ENCODE measurements at places on chromosomes 5 and 9.

DNA sequence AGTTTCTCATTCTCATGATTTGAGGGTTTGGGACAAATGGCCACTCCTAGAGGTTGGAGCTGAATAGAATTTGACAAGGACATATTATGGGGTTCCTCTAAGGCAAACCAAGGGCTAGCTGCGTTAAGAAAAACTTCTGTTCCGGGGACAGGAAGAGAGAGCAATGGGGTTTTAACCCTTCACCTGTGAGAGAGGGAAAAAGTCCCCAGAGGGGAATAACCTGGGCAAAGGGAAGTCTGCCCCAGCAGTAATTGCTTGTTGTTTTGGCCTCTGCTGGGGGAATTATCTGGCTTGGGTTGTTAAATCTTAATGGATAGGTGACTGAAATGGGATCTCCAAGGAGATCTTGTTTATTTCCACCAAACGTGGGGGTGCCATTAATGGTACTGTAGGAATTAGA lies 110.1 kb upstream of the MOCS2 start:
- DNase-seq = no peak

DNA sequence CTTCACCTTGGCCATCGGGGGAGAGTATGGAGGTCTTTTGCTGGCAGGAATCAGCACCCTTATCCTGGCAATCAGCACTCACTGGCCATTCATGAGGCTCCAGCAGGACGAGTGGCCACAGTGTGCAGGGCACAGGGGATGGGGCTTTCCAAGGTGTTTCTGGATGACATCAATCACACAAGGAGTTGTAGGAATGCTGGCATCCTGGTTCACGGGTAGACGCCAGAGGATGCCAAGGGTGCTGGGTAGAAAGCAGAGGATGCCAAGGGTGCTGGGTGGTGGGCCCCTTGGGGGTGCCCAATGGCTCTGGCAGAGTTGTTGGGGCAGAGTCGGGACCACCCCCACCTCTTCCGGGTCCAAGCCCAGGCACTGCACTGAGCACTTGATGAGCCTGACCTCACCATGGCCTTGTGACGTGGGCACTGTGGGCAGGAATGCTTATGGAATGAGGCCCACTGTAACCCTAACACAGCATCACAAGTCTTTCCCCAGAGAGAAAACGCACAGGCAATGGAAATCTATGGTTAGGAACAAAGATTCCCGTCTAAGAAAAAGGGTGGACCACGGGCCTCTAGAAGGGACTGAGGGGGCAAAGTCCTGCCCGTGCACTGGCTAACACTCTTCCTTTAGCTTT lies 29.1 kb downstream of the CEL start:
- no peak for DNase-seq

- peak; percentile 60 for DNase-seq
These were observed 4.1 kb upstream of the AMBP start for GRCh38 chr9:114082017-114082762.

GRCh38 chr9:113525831-113526230 lies 62.3 kb downstream of the RGS3 start:
- DNase-seq = no peak

GRCh38 chr5:90930756-90931431 lies 372.3 kb downstream of the ADGRV1 start:
- DNase-seq = no peak

DNA sequence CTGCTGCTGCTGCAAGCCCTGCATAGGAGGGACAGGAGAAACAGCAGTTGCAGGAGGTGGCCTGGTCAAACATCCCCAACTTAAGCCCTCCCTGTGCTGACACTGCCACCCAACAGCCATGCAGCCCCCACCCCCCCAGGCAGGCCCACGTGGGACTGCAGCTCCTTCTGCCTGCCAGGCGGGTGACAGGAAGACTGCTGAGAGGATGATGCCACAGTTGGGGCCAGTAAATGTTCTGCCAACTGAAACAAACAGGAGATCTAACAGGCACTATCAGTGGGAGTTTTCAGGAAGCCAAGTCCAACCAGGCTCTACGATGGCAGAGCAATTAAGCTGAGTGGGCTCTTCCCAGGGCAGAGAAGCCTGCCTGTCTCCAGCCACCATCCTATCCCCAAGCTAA lies 31.1 kb downstream of the DIRAS2 start:
- no peak for DNase-seq

GRCh38 chr5:74579215-74579614 lies 61.3 kb downstream of the ENC1 start:
- peak; percentile 7 for DNase-seq

DNA sequence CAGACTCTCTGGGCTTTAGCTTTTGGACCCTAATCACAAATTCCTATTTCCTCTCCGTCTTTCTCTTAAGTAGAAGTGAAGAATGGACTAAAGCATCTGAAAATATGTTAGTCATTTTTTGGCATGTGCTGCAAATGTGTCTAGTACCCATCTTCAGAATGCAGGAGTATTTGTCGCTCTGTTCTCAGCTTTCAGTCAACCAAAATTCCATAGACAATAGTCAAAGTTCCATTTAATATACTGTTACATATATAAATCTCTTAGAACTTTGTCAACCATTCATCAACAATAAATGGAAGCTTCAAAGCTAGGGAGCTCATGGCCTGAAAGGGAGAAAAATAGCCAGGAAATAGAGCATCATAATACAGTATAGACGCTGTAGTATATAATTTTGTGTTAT lies 509.4 kb downstream of the BNC2 start:
- no peak for DNase-seq

DNA sequence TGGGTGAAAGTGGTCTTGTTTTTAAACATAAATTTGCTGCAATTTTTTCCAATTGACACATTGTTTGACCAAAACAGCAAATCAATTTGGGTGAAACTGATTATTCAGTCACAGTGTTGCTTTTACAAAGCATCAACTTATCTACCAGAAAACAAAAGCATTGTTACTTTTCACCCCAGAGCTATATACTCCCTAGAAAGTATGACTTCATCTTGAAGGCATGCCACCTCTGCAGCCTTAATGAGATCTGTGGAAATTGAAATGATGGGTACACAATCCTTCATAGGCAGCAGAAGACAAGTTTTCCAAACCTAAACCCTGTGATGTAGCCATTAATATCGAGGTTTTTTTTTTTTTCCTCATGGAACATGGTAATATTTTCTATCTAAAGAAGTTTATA lies 615.9 kb downstream of the CHSY3 start:
- no peak for DNase-seq

GRCh38 chr5:36611520-36612274 lies 5.3 kb downstream of the SLC1A3 start:
- DNase-seq = no peak

DNA sequence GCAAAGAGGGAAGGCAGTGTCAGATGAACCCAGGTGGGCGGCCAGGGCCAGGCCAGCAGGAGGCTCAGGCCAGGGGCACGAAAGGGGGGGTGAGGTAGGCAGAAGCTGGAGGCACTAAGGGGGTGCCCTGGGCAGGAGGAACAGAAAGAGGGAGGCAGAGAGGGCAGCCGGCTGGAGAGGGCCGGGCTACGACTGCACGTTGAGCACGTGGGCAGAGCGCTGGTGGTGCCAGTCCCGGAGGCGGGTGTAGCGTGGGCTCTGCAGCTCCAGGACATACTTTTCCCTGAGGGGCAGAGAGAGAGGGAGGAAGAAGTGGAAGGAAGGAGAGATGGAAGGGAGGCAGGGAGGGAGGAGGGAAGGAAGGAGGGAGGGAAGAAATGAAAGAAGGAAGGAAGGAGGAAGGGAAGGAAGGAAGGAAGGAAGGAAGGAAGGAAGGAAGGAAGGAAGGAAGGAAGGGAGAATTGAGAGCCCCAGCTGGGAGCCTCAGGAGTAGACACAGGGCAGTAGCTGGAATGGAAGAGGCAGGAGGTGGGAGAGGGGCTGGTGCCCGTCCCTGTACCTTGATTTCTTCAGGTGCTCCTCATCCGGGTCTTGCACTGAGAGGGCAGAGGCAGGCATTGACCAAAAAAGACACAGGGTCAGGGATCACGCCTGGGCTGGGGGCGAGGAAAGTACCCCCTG lies 7.0 kb downstream of the PDLIM7 start:
- no peak for DNase-seq

- DNase-seq = no peak
These were observed 110.6 kb upstream of the FER start for GRCh38 chr5:108637134-108637533.

DNA sequence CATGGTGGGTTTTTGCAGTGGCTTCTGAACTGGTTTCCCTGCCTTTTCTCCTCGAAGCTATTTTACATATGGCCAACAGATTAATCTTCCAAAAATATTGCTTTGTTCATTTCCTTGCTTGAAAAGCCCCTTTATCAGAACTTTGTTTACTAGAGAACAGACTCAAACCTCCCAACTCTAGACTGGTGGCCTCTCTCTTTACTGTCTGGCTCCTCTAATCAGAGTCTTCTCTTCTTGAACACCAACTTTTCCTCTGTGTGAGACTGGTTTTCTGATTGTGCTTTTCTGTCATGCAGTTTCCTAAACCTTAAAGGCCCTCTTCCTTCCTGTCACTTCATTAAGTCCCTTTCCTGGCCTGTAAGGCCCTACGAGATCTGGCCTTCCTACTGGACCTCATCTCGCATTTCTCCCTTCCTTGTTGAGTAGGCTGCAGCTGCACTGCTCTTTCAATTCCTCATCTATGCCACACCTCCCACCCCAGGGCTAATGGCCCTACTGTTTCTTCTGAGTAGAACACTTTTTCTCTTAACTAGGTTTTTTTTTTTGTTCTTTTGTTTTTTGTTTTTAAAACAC lies 5.7 kb downstream of the C9orf43 start:
- DNase-seq = no peak

GRCh38 chr5:28190011-28190410 lies 1151.6 kb upstream of the CDH9 start:
- DNase-seq = no peak

DNA sequence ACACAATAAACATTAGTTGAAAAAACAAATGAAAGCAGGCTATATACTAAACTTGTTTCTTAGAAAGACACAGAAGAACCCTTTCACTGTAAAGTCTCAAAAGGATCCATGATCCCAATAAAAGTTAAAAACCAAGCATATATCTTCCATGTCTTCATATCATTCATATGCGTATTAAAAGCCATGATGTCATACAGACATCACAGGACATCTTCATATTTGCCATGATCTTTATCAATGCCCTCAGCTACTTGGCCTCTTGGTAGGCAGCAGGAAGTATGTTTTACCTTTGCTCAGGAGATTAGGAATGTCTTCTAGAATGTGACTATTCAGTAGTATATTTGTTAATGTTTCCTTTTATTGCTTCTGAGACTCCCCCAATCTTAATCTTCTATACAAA lies 16.8 kb downstream of the AP3B1 start:
- no peak for DNase-seq

All from stimulated activated CD8-positive, alpha-beta memory T cell treated with anti-CD3 and anti-CD28 coated beads, Interleukin-15, amount 100 ng/mL, for 4 hours (primary cell).